ENCODE measurements at places on chromosomes 6 and 20.
A peak's percentile ranks its signal among the peaks of the same experiment; 100 is the strongest.

DNA sequence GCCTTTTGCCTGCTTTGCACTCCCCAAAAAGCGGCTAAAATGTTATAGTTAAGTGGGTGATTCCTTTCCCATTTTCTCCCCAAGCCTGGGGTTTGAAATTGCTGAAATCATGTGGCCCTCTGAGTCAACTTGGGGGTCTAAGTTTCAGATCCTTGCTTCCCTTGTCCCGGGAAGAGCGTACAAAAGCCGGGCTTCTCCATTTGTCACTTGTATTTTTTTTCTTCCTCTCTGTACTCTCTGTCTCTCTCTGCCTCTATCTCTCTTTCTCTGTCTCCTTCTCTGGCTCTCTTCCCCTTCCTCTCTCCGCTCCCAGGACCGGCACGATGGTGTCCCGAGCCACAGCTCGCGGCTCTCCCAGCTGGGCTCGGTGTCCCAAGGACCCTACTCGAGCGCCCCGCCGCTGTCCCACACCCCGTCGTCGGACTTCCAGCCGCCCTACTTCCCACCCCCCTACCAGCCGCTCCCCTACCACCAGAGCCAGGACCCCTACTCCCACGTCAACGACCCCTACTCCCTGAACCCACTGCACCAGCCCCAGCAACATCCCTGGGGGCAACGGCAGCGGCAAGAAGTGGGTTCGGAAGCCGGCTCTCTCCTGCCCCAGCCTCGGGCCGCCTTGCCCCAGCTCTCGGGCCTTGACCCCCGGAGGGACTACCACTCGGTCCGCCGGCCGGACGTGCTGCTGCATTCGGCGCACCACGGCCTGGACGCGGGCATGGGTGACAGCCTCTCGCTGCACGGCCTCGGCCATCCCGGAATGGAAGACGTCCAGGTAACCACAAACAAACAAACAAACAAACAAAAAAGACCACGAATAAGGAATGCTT, 4.6 kb downstream of the TFAP2B start:
- DNase-seq = no peak

DNA sequence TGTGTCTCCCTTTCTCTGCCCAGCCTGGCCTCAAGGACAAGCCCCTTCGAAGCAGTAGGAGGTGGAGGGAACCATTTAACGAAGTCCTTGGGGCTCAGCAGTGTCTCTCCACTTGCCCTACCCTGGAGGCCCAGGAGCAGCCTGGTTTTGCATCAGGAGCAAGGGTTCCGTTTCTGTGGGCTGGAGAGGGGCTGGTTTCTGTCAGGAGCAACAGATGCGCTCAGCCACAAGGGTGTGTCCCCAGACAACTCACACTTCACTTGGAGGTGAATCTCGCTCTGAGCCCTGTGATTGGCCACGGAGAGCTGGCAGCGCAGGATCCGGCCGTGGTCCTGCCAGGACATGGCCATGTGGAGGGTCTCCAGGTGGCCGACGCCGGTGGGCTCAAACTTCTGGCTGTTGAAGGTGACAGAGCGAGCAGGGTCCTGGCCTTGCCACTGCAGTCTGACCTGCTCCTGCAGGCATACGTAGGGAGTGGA, 6.9 kb downstream of the SIGLEC1 start:
- no peak for DNase-seq

- DNase-seq = no peak
These were observed 11.4 kb upstream of the IFNGR1 start for GRCh38 chr6:137230547-137230946.

GRCh38 chr6:53932516-53932915, 137.7 kb downstream of the LRRC1 start:
- DNase-seq = no peak

GRCh38 chr6:157558049-157558448, 177.1 kb downstream of the ZDHHC14 start:
- no peak for DNase-seq

DNA sequence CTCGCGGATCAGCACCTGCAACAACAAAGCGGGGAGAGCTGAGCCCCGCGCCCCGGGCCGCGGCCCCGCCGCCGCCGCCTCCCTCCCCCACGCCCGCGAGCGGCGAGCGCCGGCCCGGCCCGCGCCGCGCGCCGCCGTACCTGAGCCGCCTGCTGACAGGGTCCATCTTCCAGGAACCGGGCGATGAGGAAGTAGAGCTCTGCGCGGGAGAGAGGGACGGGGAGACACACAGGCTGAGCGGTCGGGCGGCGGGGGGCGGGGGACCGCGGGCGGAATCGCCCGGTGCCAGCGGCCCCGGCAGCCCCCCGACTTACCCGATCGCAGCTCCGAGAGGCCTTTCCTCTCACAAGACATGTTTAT, 359 bp downstream of the PHIP start:
- DNase-seq = no peak

DNA sequence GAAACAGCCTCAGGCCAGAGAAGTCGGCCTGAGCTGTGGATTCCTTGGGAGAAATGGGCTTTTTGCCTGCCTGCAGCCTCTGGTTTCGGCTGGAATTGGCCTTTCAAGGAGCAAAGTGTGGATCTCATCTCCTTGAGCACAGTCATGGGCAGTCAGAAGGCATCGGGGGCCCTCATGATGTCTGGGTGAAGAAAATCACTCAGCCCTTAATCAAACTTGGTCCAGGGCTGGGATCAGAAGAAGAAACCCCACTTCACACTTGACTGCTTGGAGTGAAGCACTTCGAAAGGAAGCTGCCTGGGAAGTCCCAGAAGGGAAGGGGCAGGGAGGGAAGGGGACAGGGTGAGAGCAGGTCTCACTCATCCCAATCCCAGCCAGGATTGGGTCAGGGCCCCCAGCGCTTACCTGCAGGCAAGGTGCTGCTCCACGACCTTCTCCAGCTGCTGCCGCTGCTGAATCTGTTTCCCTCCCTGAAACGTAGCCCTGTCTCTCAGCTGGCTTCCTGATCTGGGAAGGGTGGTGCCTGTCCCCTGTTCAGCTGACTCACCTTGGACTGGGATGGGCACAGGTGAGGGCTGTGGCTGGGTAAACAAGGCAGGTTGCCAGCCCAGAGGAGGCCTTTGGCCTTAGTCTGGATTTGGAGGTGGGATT, at the start of gene SDCBP2:
Gene SDCBP2 (minus strand): TSS at position 460 of the 651 bp plus-strand sequence. CDS start 8,723 bp downstream, outside the sequence.
- no peak for DNase-seq

- no peak for DNase-seq
These were observed 3.6 kb downstream of the BCL2L1 start for GRCh38 chr20:31718952-31719643.

DNA sequence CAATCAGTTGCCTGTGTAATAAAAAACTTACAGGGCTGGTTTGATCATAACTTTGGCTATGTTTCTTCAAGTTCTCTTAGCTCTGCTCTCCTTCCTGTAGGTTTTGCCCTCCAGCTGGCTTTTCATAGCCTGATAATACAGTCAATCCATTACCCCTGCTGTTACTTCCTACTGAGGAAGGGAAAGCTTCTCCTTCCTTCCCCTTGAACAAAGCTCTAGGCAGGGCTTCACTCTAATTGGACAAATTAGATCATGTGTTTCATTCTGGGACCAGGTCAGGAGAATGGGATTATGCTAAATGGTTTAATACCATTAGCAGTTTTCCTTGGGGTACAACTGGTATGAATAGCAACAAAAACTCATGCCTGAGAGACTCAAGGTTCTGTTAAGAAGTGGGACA, 106.8 kb upstream of the MCHR2 start:
- DNase-seq = no peak

- peak; percentile 17 for DNase-seq
These were observed 167.5 kb upstream of the PLCB4 start for GRCh38 chr20:8901237-8902025.

Measured in fibroblast of the aortic adventitia (primary cell).